Hematopoietic multipotent progenitor cell treated with erythropoietin and hydrocortisone succinate and interleukin-3 and kit ligand, for 8 days (in vitro differentiated cells): ENCODE measurements at places on chromosomes 4 and X.
A peak's percentile ranks its signal among the peaks of the same experiment; 100 is the strongest.

GRCh38 chr4:77593993-77594392 lies 11.6 kb upstream of the CXCL13 start:
- DNase-seq: no peak

DNA sequence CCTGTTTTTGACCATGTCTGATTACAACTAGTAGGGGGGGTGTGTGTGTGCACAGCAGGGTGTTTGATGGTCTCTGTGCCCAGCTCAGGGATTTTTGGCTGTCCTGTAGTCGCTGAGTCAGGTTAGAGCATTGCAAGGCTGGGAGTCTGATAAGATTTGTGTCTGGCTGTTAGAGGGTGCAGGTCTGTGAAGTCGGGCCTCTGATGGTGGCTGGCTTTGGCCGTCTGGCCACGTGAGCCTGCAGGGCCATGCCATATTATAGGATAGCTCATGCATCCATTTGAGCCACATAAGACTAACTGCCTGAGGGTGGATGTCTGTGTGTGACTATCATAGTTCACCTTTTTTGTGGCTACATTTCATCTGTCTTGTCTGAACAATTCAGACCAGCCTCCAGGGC lies 4.9 kb downstream of the PORCN start:
- no peak for DNase-seq

GRCh38 chr4:8649631-8650361 lies 57.2 kb downstream of the CPZ start:
- no peak for DNase-seq

GRCh38 chr4:156972379-156973015 lies 898 bp upstream of the PDGFC start:
- DNase-seq: peak; percentile 53

GRCh38 chrX:42708222-42708621 lies 69.7 kb downstream of the PPP1R2C start:
- no peak for DNase-seq

GRCh38 chr4:38315286-38315685 lies 348.7 kb upstream of the KLF3 start:
- no peak for DNase-seq

- DNase-seq: no peak
Observed at GRCh38 chrX:56800307-56800706, 71.3 kb downstream of the NBDY start.

DNA sequence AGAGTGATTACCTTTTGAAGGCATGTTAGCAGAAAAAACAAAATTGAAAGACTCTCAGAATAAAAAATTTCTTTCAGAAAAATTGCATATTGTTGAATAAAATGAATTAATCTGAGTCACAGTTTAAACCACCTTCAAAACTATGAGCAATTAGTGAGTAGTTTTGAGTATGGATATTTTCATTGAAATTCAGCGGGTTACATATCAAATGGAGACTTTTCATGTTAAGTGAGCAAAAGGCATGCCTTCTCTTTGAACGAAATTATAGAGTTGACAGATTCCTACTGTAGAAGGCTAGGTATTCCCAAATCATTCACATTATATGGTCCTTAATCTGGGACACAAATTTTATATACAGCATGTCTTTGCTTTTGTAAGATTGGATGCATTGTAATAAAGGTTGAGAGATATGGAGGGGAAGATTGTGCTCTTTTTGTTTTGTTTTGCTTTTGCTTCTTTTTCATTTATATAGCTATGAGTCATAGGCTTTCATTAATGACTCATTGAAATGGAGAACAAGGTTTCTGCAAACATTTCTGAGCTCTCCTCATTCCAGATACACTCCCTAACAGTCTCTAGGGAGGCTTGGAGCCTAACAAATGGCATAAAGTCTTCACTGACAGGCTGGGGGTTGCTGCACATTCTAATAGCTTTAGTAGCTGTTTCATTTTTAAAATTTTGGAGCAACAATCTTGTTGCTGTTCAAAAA lies 21.6 kb downstream of the PCDH18 start:
- no peak for DNase-seq

- no peak for DNase-seq
Observed at GRCh38 chr4:105280338-105281123, 133.9 kb downstream of the TET2 start.

DNA sequence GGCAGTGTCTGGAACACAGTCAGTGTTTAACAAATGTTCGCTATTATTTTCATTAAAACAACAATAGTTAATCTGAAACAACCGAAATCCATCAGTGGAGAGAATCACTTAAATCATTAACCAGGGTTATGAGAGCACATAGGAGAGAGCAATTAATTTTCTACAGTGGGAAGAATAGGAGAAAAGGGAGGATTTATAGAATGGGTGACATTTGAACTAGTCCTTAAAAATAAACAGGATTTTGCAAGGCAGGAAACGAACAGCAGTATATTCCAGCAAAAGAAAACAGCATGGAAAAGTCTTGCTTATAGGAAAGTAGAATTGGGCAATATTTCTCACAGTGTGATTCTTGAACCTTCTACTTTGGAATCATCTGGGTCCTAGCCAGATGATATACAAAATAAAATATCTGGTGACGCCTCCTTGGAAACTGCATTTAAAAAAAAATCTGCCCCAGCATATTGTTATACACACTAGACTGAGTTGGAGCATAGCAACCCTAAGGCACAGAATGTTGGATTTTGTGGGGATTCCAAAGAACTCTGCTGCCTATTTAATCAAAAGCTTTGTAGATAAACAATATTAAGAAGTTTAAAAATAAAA lies 56.1 kb downstream of the INTS12 start:
- DNase-seq: no peak

DNA sequence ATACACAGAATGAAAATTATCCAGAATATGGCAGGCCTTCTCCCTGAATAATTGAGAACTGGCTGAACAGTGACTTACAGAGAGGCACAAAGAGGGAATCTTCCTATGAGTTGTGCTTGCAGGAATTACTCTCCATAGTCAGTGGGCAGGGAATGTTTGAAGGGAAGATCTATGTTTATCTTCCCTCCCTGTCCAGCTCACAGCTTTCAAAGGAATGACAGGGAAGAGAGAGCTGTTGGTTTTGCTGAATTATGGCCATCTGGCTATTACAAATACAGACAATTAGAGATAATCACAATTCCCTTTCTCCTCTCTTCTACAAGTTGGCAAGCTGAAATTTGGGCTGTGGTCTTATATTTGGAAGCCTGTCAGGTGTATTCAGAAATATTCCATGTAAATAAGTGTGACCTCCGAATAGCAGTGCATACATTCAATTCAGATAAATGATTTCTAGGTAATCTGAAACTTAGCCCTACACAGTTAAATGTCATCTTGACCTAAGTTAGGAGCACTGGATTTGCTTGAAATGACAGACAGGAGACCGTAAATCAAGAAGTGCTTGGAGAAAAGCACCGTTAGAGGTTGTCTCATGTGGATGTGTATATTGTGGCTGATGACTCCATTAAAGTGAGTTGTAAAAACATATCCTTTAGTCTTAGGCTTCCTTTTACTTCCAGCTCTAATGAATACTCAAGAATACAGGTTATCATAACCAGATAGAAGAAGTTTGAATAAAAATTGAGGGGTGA lies 136.8 kb downstream of the C4orf33 start:
- DNase-seq: no peak

DNA sequence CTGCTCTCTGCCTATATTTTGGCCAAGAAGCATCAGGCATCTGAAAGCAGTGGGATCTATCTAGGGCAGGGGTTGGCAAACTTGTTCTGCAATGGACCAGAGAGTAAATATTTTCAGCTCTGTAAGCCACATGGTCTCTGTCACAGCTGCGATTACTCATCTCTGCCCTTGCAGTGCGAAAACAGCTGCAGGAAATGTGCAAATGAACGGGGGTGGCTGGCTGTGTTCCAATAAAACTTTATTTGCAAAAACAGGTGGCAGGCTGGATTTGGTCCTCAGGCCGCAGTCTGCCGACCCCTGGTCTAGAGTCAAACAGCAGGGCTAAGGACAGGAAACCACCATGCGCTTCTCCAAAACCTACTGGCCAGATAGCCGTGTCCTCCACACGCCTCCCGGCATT lies 48.6 kb downstream of the ACOX3 start:
- no peak for DNase-seq

- DNase-seq: peak; percentile 74
Observed at GRCh38 chr4:184792950-184793555, 32.7 kb downstream of the ACSL1 start.

GRCh38 chrX:29587107-29587506 lies 628.3 kb upstream of the MAGEB2 start:
- DNase-seq: no peak

DNA sequence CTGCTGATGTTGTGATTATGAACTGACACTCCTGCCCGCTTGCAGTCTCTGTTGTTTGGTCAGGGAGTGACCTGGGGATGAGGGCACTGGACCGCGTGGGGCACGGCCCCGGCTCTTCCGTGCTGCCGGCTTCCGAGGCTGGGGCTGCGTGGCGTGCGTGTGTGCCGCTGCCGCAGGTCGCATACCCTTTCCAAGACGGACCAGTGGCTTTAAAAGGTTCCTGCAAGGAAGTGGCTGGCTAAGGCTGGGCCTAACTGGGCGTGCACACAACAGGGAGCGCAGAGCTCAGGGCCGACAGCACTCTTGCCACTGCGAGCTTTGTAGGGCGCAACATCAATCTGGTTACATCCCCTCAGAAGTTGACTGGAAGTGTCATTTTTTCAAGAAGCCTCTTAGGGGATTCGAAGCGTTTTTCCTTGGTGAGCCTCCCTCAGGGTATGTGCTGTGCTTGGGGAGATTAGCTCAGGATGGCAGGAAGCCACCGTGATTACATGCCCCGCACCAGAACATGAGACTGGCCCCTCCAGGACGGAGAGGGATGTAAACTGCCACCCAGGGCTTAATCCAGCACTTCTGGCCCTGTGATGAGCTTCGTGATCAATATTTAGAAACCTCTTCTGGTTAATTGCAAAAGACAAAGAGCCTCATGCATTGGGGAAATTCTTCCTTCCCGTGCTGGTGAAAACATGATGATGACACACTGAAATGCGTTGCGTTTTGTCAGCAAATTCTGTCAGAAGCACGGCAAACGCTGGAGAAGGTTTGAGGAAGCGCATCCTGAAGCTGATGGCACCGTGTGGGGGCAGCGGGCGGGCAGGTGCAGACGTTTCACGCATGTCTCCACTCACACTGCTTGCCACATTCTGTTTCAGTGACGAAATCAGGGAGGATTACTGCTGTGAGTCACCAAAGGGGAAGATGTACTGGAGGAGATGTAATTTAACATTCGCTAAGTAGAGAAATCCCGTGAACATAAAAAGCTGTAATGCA lies 11.1 kb downstream of the MAEA start:
- DNase-seq: peak; percentile 18

DNA sequence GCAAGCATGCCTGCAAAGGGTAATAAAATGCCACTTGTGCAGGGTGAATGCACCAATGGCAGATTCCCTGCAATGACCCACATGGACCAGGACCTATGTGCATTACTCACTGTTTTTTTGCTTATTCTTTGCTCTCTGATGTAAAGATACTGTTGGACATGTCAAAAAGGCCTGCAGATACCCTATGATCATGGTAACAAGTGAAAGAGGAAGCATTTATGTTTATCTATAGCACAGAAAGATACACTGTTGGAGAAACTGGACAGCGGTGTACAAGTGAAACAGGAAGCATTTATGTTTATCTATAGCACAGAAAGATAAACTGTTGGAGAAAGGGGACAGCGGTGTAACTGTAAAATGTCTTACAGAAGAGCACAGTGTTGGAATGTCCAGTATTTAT lies 127.5 kb downstream of the PAPSS1 start:
- DNase-seq: peak; percentile 48

DNA sequence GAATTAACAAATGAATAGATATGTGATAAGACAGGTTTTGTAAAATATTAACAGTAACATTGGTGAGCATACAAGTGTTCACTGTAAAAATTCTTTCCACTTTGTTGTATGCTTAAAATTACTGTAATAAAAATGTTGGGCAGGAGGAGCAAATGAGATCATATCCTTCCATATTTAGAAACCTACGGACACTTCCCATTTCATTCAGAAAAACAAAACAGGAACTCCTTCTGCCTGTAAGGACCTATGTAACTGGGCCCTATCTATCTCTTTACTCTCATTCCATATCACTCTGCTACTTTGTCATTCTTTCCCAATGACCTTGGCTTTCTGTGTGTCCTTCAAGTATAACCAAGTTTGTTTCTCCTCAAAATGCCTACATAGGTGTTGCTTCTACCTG lies 53.7 kb upstream of the SLC39A8 start:
- DNase-seq: no peak

DNA sequence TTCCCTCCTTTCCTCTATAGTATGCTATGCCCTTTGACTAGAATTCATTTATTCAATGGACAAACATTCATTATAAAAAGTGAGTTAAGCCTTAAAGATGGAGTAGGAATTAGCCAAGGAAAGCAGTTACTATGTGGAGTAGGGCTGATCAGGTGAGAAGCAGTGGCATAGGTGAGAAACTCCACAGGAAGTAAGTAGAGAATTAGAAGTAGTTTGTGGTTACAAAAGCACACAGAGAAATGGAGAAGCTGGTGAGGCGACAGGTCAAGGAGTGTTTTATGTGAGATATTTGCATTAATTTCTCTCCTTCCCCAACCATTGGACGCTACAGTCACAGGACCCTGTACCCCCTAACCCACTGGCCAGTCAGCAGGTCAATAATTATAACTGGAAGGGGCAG lies 30.6 kb downstream of the SETD7 start:
- no peak for DNase-seq

GRCh38 chr4:4721636-4722035 lies 137.8 kb upstream of the MSX1 start:
- DNase-seq: no peak

DNA sequence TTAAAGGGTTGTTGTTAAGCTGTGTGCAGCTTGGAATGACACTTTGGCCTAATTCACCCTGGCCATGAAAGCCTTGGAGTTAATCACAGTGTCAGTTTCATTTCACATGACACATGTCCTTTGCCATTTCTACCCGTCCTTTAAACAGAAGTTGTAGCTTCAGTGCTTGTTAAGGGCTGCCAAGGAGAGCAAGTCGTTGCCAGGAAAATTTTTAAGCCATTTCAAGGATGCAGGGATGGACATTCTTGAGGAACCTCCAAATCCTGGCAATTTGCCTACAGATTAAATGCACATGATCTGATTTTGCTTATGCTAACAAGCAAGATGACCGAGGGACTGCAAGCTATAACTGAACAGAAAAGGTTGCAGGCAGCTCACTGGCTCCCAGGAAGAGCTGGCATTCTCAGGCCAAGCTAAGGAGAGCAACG lies 40.5 kb downstream of the SETD7 start:
- no peak for DNase-seq

DNA sequence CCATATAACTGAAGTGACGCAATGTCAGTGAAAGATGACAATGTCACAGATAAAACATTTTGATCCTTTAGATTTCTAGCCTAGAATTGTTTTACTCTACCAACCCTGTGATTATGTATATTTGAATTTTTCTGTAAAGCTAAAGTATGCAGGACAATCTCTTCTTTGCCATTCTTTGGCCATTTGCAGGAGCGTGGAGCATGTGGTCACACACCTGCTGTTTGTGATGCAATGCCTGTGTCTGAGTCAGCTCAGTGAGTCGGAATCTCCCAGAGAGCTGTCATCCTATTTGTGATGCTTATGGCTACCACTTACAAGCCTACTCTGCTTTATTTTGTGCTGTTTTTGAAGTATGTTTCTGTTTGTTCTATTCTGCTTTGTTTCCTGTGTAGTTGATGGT lies 214.5 kb downstream of the NAF1 start:
- DNase-seq: no peak
